ENCODE measurements at places on chromosomes 3 and 15.

GRCh38 chr3:71260782-71261181 lies 322.7 kb downstream of the FOXP1 start:
- no peak for DNase-seq

DNA sequence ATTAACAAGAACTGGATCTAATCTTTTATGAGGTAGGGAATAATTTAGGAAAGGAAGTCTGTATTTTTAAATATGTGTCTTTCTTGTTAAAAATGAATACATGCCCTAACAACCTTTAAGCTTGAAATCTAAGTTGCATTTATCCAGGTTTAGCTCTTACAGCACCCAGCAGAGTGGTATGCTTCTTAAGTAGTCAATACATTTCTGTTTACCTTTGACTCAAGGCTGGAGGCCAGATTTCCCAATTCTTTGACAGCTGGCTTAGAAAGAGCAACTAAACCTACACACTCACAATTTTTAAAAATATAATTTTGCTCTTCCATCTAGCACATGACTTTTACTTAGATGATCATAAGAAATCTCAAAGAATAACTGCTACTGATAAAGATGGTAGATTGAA lies 148.9 kb downstream of the DPH6 start:
- DNase-seq = no peak

DNA sequence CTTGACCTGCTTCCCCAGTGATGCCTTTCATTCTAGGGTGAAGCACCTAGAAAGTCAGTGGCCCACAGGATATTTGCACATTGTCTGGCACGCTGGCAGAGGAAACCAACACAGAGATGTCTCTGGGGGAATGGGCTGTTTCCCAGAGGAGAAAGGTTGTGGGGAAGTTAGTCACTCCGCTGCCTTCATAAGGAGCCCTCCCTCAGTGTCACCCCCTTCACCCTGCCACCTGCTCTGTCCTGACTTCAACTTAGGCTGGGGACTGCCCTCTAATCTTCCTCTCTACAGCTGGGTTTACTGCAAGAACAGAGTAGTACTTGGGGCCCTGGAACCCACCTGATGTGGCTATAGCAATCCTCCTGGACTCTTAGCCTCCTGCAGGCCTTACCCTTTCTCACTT lies 5.7 kb downstream of the KLHDC8B start:
- no peak for DNase-seq

GRCh38 chr3:66014651-66015050 lies 24.1 kb downstream of the MAGI1 start:
- DNase-seq = no peak

Measured in stimulated activated CD4-positive, alpha-beta T cell treated with anti-CD3 and anti-CD28 coated beads, Interleukin-15, amount 100 ng/mL, for 48 hours (primary cell).